ENCODE measurements at places on chromosomes 7 and 10.

DNA sequence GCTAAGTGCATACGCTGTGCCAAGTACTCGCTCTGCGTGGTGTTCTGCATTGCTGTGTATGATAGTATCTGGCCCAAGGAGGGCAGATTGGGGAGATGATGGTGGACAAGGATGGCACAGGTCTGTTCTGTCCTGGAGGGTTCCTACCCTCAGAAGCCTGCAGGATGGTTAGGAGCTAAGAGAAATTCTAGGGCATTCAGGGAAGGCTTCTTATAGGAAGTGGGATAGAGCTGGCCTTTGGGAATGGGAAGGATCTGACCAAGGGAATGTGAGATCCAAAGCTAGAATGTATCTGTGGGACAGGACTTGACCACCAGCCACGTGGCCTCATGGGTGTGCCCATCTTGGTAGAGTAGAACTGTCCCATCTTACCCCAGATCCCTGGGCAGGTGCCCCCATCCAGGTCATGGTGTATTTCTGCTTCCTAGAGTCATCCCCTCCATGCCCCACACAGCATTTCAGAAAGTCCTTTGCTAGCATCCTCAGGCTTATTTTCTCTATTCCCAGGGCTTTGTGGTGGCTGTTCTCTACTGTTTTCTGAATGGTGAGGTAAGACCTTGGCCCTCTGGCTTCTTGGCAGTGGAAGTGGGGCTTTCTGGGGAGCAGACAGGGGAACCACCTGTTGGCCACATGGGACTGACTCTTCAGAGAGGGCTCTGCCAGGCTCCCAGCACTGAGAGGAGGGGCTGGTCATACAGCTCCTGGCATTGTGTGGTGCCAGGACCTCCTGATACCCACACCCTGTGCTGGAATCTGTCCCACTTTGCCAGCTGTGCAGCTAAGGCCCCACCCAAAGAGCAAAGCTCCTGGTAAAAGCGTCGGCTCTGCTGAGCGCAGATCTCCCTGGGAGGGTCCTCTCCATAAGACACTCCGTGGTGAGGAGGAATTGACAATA is 52.5 kb downstream of the ADCYAP1R1 start:
- no peak for DNase-seq

- DNase-seq, result no peak
Measured at GRCh38 chr7:131455546-131455945, 100.9 kb downstream of the PODXL start.

DNA sequence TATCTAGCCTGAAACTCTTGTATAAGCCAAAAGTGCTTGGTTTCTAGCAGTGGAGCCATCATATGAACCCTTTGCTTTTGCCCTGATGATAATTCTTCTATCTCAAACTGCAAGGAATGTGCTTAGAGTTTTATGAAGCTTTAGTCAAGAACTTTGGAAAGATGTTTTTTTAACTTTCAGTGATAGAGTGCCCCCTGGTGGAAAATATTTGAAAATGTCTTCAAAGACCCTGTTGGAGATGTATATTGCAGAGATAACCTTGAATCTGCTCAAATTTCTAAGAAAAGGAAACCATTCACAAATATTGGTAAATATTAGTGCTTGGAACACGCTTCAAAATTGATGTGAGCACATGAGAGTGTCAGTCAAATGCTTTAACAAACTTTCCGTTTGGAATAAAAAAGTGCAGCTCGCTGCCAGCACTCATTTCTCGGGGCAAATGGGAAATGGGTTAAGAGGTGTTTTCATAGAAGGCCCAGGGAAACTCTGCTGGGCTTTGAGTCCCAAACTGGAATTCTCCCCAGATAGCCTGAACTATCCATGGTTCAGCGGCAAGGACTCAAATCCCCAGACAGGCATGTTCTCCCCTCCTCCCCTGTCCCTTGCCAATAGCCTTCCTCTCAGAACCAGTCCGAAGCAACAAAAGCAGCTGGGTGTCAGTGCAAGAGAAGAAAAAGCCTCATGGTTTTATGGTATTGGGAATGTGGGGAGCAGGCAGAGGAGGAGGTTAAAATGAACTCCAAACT is 129.3 kb downstream of the MYOF start:
- no peak for DNase-seq

- peak; percentile 87 for DNase-seq
Measured at GRCh38 chr7:41702635-41703371, at the start of gene INHBA. INHBA (minus strand) TSS chr7:41703090; CDS start chr7:41700374, 2,716 bp downstream.

GRCh38 chr7:157622408-157623205 is 285.8 kb downstream of the DNAJB6 start:
- no peak for DNase-seq

DNA sequence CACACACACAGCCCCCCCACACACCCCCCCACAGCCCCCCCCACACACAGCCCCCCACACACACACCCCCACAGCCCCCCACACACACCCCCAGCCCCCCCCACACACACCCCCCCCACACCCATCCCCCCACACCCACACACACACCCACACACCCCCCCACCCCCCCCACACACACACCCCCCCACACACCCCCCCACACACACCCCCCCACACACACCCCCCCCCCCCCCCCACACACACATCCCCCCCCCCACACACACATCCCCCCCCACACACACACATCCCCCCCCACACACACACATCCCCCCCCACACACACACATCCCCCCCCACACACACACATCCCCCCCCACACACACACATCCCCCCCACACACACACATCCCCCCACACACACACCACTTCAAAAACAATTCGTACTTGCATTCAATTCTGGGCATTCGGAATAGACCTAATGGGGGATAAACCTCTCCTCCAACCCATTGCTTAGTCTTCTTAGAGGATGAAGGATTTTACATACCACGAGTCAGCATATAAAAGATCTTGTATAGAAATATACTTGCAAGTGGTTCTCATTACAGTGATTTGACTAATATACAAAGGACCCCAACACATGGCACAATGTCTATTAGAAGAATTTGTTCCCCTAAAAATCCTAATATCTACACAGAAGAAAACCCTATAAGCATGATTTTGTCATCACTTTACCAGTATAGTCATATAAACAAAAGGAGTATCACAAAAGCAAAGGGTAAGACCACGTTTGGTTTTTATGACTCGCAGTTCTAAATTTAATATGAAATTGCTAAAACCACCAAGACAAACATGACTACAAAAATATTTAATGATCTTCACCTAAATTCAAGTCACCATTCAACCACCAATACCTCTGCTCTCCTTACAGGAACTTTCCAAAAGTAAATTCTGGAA is 80.9 kb downstream of the DIP2C start:
- DNase-seq, result no peak

- DNase-seq, result no peak
Measured at GRCh38 chr10:103802637-103803353, 52.6 kb downstream of the SH3PXD2A start.

GRCh38 chr7:99748846-99749579 is 14.0 kb upstream of the CYP3A7 start:
- DNase-seq, result no peak

DNA sequence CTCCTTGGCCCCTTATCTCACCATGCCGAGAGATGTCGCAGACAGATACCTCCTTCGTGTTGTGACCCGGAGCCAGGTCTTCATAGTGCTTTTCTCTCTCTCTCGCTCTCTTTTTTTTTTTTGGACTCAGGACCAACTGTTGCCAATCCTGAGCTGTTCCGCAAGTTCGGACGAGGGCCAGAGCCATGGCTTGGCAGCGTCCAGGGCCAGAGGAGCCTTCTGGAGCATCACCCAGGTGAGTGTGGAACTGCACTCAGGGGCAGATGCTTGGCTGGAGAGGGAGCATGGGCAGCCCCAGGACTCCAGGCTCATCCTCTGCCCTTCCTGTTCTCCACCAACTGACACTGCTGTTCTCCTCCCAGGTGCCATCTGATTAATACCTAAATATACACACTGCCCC is 7.8 kb downstream of the ZNF862 start:
- DNase-seq, result no peak

GRCh38 chr10:98956576-98957260 is 278.9 kb downstream of the HPSE2 start:
- no peak for DNase-seq

DNA sequence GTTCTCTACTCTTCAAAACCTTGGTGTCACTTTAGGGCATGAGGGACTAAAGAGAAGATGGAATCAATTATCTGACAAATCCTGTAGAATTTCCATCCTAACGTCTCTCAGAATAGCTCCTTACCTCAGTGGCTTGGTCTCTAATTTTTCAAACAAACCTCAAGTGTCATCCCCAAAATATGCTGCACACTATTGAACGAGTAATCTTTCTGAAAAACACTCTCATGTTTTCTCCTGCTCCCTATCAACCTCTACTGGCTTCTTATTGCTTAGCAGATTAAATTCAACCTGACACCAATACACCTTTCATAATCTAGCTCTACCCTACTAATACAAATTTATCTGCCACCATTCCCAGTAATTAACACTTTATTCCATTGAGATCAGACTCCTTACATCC is 8.5 kb downstream of the CNOT4 start:
- DNase-seq, result no peak

DNA sequence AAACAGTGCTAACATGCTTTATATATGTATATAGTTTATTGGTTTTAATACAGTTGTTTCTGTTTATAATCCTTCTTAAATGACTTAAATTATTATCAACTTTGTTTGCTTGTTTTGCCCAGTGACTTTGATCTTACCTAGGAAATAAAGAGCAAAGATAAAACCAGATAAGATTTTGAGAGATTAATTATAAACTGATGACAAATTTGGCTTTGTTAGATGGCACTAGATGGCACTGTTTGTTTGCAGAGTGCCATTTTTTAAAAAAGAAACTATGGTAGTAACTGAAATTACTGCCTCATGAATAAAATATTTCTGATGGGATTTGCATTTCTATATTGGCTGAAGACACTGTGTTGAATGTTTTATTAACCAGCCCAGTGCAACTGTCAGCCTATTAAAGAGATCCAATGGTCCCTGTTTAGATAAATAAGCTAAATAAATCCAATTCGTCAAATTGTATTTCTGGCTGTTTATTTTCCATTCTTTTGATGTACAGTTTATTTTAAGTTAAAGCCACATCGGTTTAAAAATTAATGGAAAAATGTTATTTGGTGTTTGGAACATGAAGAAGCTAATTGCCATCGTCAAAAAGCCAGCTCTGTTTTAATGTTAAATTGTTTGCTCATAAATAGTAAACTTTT is 28.7 kb downstream of the VTI1A start:
- no peak for DNase-seq

- no peak for DNase-seq
Measured at GRCh38 chr10:54262726-54263125, 538.3 kb downstream of the PCDH15 start.

- DNase-seq, result no peak
Measured at GRCh38 chr7:47875998-47876744, 72.1 kb downstream of the PKD1L1 start.

GRCh38 chr7:73999664-74000435 is 28.1 kb upstream of the ELN start:
- no peak for DNase-seq

DNA sequence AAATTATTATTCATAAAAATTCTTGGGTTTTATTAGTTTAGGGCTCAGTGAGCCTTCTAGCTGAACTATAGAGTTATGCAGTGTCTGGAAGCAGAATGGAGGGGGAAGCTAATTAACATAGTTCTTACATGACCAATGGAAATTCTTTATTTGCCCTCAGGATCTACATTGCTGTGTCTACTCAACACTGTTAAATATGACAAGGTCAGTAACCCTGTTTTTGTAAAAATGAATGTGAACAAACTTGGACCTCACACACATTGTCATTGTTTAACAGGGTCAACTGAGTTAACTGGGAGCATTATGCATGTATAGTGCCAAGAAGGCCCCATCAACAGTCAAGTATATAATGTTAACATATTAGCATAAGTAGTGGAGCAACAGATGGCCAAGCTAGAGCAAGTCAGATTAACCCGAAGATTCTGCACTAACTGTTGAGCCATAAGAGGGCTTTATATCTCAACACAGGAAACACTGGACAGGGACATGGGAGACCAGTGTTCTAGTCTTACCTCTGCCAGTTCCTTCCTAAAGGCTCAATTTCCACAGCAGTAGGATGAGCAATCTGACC is 122.5 kb upstream of the SEM1 start:
- no peak for DNase-seq

DNA sequence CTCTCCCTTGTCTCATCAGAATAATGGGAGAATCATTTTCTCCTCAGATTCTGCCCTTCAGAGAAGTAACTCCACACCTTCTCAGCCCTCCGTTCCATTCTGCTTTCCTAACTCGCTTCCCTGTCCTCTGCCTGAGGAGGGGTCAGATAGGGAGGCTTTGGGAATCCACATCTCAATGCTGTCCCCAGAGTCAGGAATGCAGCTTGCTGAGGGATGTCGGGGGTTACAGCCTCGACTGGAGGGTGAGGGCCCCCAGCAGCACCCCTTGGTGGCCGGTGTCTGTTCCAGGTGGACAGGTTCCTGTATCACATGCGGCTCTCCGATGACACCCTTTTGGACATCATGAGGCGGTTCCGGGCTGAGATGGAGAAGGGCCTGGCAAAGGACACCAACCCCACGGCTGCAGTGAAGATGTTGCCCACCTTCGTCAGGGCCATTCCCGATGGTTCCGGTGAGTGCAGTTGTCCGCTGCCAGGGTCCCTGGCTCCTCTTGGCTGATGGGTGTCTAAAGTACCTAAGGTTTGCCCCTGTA is 6.9 kb downstream of the HKDC1 start:
- no peak for DNase-seq

DNA sequence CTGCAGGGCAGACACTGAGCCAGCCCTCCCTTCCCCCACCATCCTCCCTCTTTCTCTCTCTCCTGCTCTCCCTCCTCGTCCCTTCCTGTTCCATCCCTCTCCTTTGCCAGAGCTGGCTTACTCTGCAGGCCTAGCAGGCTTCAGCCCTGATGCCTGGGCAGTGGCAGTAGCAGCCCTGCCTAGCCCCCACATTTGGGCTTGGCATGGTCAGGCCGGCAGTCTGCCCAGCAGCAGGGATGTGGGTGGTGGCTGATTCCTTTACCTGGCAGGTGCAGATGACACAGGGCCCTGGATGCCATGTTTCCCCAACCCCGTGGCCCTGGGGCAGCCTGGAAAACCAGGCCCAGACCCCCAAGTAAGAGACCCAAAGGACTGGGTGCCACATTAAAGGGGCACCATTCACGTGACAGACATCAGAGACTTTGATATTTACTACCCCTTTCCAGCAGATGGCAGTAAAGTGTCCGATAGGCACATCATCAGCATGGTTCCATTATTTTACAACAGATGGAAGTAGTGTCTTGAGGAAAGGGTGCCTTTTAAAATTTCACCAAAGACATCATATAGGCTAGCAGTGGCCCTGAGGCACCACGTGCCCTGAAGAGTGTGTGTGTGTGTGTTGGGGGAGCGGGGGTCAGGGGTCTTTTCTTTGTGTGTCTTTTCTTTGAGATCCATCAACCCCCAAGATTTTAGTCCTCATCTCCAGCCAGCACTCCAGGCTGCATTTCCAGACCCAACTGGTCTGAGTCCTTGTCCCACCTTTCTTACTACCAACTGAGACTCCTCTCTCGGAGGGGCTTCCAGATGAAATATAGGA is 5.9 kb downstream of the KCP start:
- peak; percentile 11 for DNase-seq

GRCh38 chr7:150744041-150744656 is 6.9 kb downstream of the GIMAP5 start:
- DNase-seq, result no peak

- no peak for DNase-seq
Measured at GRCh38 chr10:120402147-120402766, 54.8 kb upstream of the PLPP4 start.

GRCh38 chr7:110347081-110347480 is 743.8 kb upstream of the LRRN3 start:
- no peak for DNase-seq
